ENCODE measurements at places on chromosomes 11 and 22.
A peak's percentile ranks its signal among the peaks of the same experiment; 100 is the strongest.

- no peak for DNase-seq
Measured at GRCh38 chr11:60502221-60502775, 9.7 kb downstream of the MS4A12 start.

- DNase-seq = no peak
Measured at GRCh38 chr11:102891736-102892135, 17.0 kb upstream of the MMP12 start.

- peak; percentile 14 for DNase-seq
Measured at GRCh38 chr11:129375751-129376657, at the start of gene BARX2. Gene BARX2 (plus strand): TSS chr11:129375848. CDS start chr11:129376036, 188 bp downstream.

- no peak for DNase-seq
Measured at GRCh38 chr11:75450826-75451821, 18.1 kb upstream of the KLHL35 start.

DNA sequence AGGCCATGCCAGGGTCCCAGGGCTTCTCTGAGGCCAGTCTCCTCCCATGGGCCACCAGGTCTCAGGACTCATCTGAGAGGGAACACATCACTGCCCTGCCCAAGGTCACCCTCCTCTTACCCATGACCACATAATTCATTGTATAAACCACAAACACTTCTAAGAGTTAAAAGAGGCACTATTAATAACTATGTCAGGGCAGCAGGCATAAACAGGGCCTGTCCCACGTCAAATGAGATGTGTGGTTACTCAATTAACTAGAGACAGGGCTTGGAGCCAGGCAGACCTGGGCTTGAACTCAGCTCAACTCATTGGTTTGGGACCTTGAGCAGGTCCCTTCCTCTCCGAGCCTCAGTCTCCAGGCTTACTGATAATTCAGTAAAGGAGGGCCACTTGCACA lies 33.1 kb downstream of the ARAP1 start:
- peak; percentile 5 for DNase-seq
